ENCODE measurements at places on chromosomes 16 and 17.

GRCh38 chr17:57438066-57438731 is 181.9 kb downstream of the MSI2 start:
- DNase-seq: no peak

- no peak for DNase-seq
These were observed 11.7 kb upstream of the MNT start for GRCh38 chr17:2412561-2413021.

DNA sequence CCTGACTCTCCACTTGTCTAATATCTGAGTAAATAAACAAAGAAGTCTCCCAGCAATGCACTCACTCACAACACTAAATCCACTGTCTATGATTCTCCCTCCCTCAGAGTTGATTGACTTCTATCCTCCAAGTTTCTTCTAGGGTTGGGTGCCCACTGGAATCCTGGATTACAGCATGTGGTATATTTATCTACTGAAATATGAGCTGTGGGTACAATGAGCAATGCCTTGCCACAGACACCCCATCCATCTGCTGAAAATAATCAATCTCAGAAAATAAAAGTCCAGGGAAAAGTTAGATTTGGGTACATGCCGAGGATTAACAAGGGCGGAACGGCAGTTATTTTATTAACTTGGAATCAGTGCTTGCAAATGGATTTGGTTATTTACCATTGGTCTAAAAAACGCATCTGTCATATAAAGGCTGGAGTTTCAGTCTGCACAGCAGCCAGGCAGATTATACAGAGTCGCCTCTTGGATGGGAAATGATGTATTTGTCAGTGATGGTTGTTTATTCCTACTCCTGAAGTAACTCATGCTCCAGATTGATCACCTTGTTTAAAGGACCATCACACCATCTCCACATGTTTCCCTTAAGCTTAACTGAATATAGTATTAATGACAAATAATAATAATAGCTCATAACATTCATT is 193.9 kb upstream of the SOX9 start:
- no peak for DNase-seq

GRCh38 chr17:8387914-8388651 is 5.1 kb upstream of the RPL26 start:
- no peak for DNase-seq

DNA sequence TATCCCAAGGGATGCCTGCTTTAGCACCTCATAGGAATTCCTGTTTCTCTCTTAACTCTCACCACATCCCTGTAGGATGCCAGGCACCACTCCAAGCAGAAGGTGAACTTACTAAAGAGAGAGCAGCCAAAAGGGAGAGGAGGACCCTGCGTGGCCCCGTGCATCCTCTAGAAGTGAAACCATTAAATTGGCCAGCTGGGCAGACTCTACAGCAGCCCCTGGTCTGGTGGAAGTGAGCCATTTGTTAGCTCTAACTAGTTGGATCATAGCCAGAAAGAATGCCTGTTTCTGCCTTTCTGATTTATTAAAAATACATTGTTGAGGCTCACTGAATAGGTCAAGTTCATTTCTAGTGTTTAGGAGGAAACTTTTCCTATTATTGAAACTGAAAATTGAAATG is 22.3 kb downstream of the TMEM11 start:
- no peak for DNase-seq
